ENCODE measurements at places on chromosomes 3 and 15. TPM values are rescaled to one million over a fixed set of nuclear protein-coding genes. Genes with fewer than 3 reads are reported as not detected.

- DNase-seq: no peak
These were observed 24.4 kb downstream of the MORC1 start for GRCh38 chr3:109093561-109093960.

DNA sequence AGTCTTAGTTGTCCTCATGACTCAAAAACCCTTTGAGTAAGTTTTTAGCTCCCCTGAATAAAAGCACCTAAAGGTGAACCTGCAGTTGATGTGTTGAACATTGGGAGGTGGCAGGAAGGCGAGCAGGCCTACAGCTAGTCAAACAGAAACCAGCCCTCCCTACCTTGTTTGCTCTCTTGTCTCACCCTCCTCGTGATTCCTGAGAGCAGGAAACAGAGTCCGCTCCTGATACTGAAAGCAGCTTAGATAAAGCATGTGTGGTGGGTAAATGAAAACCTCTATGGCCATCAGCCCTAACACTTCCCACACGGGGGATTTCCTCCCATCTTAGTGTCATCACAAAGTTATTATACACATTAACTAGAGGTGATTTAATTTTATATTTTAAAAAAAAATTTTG is 21.8 kb upstream of the CLDN18 start:
- DNase-seq: no peak

GRCh38 chr3:76943058-76943457 is 96.8 kb upstream of the ROBO2 start:
- no peak for DNase-seq

C3orf22 gene
- polyA plus RNA-seq: not detected
